Stimulated activated CD4-positive, alpha-beta T cell treated with anti-CD3 and anti-CD28 coated beads, Interleukin-15, amount 100 ng/mL, for 1 hour (primary cell): ENCODE measurements at places on chromosomes 13 and 19.

DNA sequence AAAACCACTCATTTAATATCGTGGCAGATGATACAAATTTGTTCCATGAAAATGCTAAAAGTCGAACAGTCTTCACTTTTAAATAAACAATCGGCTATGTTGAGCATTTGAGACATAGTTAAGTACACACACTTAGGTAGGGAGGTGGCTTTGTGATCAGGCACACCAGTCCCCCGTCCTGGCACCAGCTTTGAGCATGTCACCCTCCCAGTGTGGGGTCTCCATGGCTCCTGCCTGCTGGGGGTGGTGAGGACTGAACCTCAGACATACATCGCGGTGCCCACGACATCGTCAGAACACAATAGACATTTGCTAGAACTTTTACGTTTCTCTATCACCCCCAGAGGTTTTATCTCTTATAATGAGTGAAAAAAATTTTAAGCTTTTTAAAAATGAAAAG lies 62.0 kb downstream of the RFX2 start:
- DNase-seq, result no peak

DNA sequence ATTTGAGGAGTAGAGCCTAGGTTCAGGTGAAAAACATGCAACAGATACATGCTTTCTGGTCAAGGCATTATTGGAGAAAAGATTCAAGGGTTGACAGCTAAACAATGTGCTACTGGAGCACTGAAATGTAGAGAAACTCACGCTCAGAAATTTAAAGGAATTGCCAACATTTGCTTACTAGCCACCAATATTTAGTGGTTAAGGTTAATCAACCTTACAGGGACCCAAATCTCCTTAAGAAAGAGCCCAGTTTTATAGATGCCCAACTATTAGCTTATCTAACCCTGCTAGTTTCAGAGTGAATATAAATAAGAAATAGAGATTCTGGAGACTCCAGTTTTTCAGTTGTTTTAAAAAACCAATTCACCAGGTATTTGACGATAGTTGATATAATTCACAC lies 203.6 kb downstream of the DACH1 start:
- no peak for DNase-seq

DNA sequence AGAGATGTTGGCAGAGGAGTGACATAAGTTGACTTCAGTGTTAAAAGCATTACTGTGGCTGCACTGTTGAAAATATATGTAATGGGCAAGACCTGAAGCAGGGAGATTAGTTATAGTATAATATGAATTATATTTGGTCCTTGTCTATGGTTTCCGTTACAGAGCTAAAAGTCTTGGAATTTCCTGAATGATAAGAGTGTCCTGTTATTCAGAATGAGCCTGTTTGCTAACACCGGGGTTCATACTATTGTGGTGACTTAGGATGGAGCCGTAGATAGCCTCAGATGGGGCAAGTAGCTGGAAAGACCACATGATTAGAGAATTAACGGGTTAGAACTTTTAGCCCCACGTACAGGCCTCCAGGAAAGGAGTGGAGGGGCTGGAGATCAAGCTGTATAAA lies 5.7 kb downstream of the USPL1 start:
- DNase-seq, result no peak

DNA sequence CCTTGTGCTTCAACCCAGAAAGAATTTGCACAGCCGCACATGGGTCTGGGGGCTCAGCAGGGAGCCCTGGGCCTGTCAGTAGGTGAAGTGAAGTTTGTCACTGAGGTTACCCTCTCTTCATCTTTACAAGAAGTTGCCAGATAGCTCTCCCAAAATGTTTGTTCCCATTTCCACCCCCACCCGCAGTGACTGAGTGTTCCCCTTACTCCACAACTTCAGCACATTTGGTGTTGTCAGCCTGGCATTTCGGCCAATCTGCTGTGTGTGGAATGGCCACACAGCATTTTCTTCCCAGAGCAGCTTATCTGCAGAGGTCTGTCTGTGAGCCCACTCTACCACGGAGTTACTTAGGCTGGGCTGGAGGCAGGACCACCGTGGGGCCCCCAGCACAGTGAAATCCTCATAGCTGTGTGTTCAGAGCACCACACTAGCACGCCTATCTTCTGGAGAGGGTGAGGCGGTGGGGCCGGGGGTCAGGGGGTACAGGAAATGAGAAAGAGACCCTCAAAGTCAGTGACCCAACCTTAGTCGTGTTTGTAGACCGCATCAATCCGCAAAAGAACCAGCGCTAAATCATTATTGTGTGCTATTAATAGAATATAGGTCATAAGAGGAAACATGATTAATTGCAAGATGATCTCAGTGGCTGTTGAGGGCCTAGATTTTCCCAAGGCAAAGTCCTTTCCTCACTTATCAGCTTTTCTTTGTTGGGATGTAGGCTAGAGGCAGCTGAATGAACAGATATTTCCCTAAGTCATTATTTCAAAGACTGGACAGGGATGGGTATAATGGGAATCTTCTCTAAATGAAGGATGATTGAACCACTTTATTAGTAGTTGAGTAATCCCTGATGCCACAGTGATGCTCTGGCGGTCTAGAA lies 116.0 kb downstream of the SIPA1L3 start:
- no peak for DNase-seq

DNA sequence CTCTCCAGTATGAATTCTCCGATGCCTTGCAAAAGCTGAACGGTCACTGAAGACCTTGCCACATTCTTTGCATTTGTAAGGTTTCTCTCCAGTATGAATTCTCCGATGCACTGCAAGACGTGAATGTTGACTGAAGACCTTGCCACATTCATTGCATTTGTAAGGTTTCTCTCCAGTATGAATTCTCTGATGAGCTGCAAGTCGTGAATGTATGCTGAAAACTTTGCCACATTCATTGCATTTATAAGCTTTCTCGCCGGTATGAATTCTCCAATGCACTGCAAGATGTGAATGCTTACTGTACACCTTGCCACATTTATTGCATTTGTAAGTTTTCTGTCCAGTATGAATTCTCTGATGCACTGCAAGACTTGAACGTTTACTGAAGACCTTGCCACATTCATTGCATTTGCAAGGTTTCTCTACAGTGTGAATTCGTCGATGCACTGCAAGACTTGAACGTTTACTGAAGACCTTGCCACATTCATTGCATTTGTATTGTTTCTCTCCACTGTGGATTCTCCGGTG lies 20.0 kb upstream of the ZNF841 start:
- DNase-seq, result no peak

GRCh38 chr13:112790735-112791641 lies 101.2 kb downstream of the ATP11A start:
- DNase-seq, result no peak

DNA sequence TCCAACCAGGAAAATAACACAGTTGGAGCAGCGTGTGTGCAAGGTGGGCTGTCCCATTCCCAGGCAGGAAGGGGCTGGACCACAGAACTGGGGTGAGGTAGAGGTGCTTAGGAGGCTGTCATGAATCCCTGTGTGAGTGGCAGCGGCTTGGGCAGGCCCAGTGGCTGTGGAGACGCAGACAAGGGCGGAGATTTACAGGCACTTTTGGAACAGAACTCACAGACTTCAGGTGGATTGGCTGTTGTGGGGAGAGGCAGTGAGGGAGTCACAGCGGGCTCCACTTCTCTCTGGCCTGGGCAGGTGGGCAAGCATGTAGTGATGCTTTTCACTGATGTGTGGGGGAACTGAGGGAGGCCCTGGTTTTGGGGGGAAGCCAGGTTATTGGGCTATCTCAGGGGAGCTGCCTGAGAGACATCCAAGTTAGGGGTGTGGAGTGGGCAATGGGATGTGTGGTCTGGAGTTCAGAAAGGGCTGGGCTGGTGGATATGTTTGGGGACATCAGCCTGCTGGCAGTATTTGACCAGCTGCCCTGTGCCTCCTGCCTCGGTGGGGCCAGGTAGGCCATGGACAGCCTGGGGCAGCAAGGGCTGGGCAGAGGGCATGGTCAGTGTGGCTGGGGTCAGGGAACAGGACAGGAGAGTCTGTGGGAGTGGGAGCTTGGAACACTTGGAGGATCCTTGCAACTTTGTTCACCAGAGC lies 27.0 kb upstream of the ZNF492 start:
- DNase-seq, result no peak

DNA sequence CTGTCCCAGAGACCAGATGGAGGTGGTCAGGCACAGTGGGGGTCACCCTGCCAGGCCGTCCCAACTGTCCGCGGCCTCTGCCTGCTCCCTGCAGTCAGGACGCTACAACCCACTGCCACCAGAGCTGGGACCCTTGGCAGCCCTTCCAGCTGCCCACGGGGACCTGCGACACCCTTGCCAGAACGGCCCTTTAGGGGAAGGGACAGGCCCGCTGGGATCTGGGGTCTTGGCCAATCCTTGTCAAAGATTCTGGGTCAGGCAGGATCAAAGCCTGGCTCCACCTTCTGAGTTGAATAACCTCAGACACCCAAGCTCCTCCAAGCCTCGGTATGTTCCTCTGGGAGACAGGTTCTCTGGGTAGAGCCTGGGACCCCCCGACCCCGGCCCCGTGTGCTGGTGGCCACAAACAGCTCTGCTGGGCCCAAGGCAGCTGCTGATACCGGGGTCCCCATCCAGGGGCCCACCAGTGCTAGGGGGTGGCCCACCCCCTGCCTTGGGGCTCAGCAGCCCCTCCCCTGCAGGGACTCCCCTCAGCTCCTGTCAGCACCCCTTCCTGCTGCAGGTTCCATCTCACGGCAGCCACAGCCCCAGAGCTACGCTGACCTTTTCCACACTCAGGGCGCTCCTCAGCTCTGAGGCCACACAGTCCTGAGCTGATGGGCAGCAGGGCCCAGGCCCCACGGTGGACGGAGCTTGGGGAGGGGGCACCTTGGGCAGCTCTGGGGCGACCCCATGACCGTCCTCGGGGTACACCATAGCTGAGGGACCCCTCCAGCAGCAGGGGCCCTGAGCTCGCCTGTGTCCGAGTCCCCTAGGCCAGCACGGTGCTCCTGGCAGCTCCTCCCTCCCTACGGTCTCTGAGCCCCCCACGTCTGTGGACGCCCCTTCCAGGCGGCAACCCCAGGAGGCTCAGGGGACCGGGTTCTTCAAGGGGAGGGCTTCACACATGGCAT lies 18.4 kb downstream of the SBNO2 start:
- no peak for DNase-seq

DNA sequence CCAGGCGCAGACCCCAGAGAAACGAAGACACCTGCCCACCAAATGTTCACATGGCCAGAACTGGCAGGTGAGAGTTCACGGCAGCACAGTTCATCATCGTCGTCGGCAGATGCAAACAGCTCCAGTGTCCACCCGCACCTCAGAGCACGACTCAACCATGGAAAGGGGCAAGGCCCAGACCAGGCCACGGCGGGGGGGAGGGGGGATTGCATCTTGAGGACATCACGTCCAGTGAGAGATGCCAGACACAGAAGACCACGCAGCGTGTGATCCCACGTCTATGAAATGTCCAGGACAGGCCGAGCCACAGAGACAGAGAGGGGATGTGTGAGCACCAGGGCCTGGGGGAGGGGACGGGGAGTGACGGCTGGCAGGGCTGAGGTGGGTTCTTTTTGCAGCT lies 7.3 kb downstream of the RNF126 start:
- DNase-seq, result no peak

GRCh38 chr13:50732712-50733111 lies 110.8 kb downstream of the DLEU7 start:
- no peak for DNase-seq

DNA sequence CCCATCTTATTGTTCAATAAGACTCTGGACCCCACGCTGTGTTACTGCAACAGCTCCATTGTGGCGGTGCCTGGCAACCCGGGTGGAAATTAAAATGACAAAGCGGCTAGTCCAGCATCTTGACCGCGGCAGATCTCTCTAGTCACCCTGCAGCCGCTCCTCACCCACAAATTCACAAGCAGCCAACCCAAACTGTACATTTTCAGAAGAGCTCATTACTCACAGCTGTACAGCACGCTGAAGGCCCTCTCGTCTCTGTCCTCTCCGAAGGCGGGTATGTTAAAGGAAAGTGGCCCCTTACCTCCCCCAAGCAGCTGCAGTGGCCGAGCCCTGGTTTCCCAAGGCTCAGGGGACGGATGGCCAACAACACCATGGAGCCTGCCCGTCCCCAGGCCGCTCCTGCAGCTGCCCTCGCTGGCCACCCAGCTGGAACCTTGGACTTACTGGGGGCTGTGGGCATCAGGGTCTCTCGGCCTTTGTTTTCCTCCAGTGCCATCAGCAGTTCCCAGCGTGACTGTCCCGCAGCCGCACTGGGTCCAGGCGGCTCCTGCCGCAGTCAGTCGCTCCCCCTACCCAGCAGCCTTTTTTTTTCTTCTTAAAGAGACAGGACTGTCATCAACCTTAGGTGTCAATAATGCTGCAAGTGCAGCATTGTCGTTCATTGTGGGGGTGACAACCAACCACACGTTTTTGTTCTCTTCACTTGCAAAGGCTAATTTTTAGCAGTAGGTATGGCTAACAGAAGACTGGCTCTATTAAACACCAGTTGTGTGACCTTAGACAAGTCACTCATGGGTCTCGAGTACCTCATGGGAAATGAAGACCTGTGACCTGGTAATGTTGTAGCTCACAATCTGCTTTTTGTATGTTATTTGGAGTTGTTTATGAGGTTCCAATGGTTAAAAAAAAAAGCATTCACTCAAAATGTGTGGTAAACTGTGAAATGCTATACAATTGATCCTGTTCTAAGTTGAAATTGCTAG lies at the start of gene SACS:
TSS of gene SACS (minus strand) at position 532 of the 983 bp plus-strand sequence. CDS start 22,463 bp downstream, outside the sequence.
- DNase-seq, result no peak

- no peak for DNase-seq
Observed at GRCh38 chr19:34260771-34261173, 6.4 kb downstream of the GARRE1 start.

DNA sequence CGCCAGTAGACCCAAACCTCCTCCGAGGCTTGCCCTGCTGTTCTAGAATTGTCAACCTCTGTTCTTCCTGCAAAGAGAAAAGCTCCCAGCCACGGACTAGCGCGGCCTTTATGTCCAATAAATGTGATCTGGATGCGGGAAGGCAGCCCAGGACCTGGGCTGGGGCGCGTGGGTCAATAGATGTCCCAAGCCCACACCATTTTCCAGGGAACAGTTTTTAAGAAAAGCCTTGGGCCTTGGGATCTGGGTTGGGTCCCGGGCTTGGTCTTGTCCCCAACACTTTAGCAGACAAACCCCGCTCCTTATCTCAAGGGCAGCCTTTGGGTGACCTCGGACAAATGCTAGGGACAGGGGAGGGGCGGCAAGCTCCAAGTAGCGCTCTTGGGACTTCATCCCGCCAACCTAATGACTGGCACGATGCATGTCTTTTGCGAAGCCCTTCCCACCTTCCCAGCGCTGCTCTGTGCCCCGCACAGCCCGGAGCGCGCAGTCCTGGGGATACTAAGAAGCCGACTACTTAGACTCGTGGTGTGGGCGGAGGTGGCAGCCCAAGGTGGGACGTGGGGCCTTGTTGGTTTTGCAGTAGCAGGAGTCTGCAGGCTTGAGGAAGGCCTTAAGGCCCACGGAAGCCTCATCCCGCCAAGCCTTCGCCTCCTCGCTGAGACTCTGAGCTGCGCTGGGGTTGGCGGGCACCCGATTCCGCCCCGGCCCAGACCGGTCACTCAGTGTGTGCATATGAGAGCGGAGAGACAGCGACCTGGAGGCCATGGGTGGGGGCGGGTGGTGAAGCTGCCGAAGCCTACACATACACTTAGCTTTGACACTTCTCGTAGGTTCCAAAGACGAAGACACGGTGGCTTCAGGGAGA lies 10.8 kb downstream of the SOX21 start:
- no peak for DNase-seq

DNA sequence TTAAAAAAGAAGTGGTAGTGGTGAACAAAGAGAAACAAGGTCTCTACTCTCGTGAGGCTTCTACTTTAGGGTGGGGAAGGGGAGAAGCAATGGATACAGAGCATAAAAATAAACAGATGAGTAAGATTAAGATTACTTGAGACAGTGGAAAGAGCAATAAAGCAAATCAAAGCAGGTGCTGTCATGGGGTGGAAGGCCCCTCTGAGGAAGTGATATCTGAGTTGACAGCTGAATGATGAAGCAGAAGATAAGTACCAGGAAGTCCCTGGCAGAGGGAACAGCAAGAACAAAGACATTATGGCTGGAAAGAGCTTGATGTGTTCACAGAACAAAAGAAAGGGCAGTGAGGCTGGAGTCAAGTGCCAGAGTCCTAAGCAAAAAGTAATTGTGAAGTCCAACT lies 221.8 kb downstream of the ENOX1 start:
- no peak for DNase-seq
